ENCODE measurements at places on chromosomes 6 and 20.

- DNase-seq, result no peak
Measured at GRCh38 chr20:20712004-20712473, 405 bp downstream of the RALGAPA2 start.

GRCh38 chr6:136117081-136117480 is 133.0 kb downstream of the MTFR2 start:
- DNase-seq, result no peak

DNA sequence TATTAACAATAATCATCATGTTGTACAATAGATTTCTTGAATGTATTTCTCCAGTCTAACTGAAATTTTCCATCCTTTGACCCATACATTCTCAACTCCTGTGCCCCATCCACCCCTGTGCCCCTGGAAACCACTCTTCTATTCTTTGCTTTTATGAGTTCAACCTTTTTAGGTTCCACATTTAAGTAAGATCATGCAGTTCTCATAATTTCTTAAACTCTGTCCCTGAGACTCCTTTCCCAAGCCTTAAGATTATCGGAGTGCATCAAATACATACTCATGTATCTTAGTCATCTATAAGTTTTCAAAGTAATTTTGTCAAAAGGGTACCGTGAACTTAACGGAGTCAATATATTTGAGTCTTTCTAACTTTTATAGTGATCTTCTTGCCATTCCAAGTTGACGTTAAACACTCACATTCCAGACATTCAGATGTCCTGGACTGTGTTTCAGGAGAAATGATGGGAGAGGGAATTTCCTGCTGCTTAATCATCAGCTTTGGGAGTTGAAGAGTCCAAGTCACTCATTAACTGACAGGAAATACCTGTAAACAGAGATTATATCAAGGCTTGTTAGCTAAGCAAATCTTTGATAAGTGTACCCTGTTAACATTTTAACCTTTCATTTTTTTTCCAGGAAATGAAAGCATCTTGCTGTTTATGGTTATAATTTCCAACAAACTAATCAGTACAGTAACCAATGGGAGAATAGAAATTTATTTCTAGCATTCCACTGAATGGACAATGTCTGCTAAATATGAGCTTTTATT is 73.3 kb downstream of the ADGRG6 start:
- DNase-seq, result no peak

GRCh38 chr6:166253778-166254204 is 54.4 kb downstream of the PRR18 start:
- no peak for DNase-seq

GRCh38 chr20:45576995-45577394 is 2.1 kb downstream of the WFDC8 start:
- DNase-seq, result no peak

DNA sequence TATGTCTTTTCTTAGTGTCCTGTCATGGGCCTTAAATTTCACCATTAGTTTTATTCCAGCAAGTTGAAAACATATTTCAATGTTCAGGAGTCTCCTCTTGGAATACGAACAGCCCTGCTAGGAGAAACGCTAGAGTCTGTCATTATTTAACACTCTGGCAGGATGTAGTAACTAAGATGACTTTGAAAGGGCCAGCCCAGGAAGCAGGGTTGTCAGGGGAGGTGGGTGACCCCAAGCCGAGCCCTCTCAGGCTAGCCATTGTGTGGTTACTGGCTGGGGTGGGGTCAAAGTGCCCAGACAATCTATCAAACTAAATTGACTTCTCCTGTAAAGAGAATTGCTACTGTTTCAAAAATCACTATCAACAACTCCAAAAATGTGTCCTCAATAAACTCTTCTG is 67.8 kb downstream of the LY86 start:
- DNase-seq, result no peak

- DNase-seq, result peak; percentile 69
Measured at GRCh38 chr20:63858393-63859165, 2.7 kb upstream of the ABHD16B start.

DNA sequence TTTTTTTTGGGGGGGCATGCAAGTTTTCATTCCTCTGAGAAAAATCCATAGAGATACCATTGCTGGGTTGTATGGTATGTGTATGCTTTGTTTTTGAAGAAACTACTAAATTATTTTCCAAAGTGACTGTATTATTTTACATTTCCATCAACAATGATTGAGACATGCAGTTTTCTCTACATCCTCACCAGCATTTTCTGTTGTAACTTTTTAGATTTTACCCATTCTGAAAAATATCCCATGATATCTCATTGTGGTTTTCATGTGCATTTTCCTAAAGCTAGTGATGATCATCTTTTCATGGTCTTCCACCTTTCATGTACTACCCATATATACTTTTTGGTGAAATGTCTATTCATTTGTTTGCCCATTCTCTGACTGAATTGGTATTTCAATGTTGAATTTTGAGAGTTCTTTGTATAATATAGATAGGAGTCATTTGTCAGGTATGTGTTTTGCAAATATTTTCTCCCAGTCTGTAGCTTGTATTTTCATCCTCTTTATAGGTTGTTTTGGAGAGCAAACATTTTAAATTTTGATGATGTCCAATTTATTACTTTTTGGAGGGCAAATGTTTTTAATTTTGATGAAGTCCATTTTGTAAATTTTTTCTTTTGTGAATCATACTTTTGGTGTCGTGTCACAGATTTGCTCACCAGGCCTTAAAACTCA is 827.5 kb upstream of the CITED2 start:
- no peak for DNase-seq

GRCh38 chr20:40689943-40690835 is 1.2 kb upstream of the MAFB start:
- DNase-seq, result peak; percentile 92

DNA sequence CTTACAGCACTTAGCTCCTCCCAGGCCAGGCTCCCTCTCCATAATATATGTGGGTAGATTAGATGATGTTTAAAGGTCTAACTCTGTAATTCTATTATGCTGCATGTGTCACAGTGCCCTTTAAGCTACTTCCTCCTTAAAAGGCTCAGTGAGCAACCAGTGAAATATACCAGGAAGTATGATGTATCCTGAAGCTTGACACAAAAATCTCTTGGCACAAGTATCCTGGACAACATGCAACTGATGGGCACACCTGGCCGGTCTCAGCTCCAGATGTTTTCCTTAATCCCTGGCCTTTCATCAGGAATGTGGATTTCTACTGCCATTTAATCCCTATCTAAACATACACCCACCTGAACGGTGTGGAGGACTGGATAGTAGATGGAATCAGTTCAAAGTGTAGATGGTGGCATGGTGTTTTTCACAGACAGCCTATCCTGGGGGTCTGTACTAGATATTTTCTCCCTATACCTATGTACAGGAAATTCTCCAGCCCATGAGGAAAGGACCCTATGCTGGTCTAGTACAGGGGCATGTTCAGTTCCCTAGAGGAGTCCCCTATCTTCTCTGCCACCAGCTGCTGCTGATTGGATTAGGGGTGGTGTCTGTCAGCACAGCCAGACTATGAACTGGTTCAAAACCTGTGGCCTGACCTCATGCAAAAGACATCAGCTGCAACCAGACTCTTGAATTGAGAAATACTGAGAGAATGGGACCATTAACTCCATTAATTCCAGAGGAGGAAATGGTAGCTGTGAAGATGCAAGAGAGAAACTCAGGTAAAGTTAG is 59.4 kb upstream of the CITED2 start:
- DNase-seq, result no peak

GRCh38 chr6:27161946-27162603 is 85.4 kb upstream of the PRSS16 start:
- DNase-seq, result no peak

DNA sequence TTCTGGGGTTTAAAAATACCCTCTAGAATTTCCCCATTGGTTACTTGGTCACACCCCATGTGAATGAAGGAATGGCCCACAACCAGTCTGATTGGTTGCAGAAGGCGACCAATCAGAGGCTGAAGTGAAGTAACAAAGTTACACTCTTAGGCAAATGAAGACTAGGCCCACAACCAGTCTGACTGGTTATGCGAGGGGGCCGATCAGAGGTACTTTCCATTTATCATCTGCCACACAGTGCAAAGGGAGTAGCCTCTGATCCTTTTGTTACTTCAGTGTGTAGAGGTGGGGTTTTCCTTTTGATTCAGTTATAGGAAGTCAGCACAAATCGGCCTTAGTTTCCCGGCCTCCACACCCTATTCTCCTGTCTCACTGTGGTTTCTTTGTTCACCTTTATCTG is 61.2 kb upstream of the SGK1 start:
- no peak for DNase-seq
